ENCODE measurements at places on chromosomes 16 and 17.

DNA sequence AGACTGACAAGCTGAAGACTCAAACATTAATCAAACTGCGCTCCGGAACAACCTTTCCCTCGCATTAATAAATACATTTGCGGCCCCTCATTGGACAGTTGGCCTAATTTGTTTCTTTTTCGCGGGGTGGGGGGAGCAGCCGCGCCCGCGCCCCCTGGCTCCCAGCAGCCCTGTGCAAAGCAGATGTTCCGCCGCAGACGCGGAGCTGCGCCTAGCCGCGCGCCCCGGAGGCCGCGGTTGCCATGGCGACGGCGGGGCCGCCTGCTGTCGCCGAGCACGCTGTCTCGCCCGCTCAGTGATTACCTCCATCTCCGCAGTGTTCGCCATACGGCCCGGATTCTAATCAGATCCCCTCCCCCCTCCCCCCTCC is 25.5 kb downstream of the COPZ2 start:
- no peak for DNase-seq

DNA sequence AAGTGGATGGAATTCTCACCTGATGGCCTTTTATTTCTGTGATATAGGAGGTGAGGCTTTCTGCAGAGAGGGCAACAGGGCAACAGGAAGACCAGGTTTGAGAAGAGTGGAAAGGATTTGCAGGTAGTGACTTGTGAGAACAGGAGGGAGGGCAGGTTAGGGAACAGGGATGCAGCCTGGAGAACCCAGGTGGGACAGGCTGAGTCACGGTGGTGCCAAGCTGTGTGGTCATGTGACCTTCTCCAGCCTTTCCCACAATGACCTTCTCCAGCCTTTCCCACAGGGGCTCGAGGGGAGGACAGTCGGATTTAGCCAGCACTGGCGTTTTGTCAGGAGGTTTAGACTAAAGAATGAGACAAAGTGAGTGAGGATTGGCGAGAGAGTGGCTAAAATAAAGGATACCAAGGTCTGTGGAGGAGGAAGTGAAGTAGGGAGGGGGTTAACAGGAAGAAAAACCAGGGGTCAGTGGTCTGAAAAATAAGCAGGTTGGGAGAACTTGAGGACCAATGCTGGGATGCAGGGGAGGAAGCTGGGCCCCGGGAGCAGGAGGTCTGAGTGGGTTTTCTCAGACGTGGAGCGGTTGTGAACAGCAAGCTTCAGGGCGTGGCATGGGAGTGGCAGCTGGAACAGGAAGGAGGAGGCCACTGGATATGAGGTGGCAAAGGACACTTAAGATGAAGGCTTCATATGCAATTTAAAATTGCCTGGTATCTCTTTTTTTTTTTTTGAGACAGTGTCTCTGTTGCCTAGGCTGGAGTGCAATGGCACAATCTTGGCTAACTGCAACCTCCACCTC is 37.7 kb downstream of the DNAH2 start:
- no peak for DNase-seq

GRCh38 chr16:22267764-22268163 is 29.4 kb upstream of the POLR3E start:
- DNase-seq: no peak

DNA sequence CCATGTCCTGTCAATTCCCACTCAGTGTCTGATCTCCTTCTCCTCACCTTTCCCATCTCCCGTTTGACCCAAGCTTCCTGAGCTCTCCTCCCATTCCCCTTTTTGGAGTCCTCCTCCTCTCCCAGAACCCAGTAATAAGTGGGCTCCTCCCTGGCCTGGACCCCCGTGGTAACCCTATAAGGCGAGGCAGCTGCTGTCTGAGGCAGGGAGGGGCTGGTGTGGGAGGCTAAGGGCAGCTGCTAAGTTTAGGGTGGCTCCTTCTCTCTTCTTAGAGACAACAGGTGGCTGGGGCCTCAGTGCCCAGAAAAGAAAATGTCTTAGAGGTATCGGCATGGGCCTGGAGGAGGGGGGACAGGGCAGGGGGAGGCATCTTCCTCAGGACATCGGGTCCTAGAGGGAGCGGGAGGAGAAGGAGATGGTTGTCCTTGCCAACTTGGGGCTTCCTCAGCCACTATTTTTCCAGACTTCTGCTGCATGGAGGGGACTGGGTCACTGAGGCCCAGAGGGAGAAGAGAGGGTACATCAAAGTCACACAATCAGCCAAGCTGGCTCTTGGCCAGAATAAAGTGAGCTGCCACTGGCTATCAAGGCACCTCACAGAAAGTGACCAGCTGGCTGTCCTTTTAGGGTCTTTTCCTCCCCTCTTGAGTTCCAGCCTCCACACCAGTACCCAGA is 1.9 kb upstream of the TBC1D10B start:
- DNase-seq: no peak

DNA sequence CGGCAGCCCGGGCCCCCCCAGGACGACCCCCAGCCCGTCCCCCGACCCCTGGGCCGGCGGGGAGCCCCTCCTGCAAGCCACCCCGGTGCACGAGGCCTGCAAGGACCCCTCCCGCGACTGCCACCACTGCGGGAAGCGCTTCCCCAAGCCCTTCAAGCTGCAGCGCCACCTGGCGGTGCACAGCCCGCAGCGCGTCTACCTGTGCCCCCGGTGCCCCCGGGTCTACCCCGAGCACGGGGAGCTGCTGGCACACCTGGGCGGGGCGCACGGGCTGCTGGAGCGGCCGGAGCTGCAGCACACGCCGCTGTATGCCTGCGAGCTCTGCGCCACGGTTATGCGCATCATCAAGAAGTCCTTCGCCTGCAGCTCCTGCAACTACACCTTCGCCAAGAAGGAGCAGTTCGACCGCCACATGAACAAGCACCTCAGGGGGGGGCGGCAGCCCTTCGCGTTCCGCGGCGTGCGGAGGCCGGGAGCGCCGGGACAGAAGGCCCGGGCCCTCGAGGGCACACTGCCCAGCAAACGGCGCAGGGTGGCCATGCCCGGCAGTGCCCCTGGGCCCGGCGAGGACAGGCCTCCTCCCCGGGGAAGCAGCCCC is 15.6 kb upstream of the ZFPM1 start:
- peak; percentile 7 for DNase-seq

GRCh38 chr17:57587193-57587969 is 157.7 kb downstream of the CCDC182 start:
- no peak for DNase-seq

All from bone marrow (tissue), 2 donors.